NCI-H1417 (cell line): ENCODE measurements at places on chromosomes 7 and 10.

GRCh38 chr7:146129296-146129695 lies 12.7 kb downstream of the CNTNAP2 start:
- peak; percentile 77 for DNase-seq

DNA sequence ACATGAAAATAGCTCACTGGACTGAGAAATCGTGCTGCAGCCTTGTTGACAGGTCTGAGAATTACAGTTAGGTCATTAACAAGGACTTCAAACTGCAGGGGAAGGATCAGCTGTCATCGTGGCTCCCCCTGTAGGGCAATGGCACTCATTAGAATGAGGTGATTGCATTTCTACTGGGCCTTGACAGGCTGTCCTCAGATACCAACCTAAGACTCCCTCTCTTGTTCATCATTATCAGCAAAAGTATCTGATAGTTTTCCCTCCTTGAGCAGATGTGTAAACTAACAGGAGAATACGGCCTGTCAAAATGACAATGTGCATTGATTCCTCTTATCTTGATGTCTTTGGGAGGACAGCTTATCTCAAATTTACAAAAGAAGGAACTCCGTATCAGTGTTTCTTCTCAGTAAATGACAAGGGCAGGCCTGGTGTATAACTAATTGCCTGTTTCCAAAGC lies 648.5 kb upstream of the LRRN3 start:
- DNase-seq = peak; percentile 48

GRCh38 chr10:100847440-100847839 lies 65.3 kb upstream of the SLF2 start:
- DNase-seq = no peak

GRCh38 chr10:58436071-58436470 lies 50.9 kb downstream of the TFAM start:
- peak; percentile 57 for DNase-seq

DNA sequence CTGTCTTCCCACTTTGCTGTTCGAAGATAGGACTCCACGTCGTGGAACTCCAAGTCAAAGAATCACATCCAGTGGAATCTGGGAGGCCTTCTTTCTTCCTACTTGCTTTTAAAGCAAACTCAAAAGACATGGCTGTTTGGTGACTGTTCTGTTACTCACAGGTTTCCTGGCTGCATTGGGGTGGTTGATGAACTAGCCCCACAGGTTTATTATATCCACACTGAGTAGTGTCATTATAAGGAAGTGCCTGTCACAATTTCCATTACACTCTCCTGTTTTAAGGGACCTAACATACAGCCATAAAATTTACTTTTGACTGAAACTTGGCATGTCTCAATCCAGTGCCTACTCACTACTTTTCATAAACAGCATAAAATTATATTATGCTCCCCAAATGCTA lies 287.3 kb upstream of the SP4 start:
- DNase-seq = no peak

- DNase-seq = no peak
These were observed 118.8 kb downstream of the RSU1 start for GRCh38 chr10:16698461-16698860.

GRCh38 chr7:28626624-28627262 lies 214.4 kb downstream of the CREB5 start:
- peak; percentile 16 for DNase-seq

GRCh38 chr7:24057243-24057642 lies 226.7 kb upstream of the NPY start:
- no peak for DNase-seq
